ENCODE measurements at places on chromosomes 3 and 15.

DNA sequence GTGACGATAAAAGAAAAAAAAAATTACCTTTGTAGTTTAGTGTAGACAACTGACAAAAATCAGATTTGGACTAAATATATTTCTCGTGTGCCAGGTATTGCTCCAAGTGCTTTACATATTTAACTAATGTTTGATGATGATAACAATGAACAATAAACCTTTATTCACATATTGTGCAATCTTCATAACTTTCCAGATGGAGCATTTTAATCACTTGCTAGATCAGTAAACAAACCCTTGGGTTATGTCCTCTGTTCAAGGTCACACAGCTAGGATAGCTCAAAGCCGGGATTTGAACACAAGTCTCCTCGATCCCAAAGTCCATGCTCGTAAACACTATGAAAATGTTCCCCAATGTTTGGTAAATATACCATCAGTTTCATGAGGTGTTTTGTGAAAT is 14.5 kb downstream of the NCEH1 start:
- DNase-seq: no peak

DNA sequence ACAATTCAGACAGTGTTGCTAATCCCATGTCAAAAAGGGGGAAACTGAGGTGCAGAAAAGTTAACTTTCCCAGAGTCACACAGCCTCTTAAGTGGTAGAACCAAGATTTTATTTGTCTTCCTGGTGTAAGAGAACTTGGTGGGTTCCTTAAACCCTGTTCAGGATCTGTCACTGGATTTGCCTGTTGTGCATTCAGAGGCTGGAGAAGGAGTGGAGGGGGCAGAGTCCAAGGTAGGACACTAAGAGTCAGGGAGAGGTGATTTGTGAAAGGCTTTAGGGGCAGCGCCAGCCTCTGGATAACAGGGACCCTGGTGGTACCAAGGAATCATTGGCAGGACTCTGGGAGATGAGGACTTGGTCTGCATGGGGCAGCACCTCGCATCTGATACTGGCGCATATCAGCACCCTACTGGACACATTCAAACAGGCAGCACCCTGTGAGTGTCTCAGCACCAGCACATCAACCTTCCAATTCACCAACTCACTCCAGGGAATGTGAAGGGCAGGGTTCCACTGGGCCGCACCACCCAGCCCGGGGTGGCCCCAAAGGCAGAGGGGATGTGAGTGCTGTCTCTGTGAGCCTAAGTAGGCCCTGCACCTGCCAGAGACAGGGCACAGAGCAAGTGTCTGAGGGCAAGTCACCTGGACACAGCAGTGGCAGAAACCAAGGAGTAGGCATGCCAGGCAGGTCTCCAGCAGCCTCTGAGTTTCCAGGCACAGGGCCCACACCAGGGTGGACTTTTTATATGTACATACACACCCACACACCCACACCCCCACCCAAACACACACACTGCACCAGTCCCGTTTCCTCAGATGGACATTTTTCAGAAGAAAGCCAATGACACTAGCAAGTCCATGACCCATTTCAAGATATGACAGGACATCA is 71.6 kb downstream of the LIPC start:
- DNase-seq: no peak

DNA sequence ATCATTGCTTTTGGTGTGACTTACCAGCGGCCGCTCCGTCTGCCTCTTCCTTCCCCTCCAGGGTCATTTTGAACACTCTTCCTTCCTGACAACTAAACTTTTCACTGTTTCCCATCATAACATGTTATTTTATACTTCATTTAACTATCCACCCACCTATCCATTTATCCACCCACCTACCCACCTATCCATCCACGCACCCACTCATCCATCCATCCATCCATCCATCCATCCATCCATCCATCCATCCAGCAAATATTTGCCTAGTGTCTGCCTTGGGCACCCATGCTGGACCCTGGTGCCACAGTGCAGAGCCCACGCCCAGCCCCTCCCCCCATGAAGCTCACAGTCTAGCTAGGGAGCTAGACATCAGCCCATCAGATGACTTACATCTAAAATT is 254.9 kb downstream of the TLE3 start:
- DNase-seq: no peak

DNA sequence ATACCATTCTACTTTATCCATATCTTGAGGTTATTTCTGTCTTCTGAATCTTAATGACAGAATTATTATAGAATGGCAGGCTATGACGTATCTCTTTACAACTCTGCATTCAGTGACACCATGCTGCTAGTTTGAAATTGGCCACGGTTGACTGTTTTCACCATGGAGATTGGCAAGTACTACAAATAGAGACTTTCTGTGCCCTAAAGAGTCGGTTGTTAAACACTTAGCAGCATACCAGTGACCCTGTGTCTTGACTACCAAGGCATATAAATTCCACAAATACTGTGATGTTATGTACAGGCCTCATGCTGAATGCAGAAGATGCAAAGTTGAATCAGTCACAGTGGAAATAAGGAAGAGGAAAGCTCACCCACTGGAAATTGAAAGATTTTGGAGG is 67.0 kb upstream of the CADPS start:
- no peak for DNase-seq

DNA sequence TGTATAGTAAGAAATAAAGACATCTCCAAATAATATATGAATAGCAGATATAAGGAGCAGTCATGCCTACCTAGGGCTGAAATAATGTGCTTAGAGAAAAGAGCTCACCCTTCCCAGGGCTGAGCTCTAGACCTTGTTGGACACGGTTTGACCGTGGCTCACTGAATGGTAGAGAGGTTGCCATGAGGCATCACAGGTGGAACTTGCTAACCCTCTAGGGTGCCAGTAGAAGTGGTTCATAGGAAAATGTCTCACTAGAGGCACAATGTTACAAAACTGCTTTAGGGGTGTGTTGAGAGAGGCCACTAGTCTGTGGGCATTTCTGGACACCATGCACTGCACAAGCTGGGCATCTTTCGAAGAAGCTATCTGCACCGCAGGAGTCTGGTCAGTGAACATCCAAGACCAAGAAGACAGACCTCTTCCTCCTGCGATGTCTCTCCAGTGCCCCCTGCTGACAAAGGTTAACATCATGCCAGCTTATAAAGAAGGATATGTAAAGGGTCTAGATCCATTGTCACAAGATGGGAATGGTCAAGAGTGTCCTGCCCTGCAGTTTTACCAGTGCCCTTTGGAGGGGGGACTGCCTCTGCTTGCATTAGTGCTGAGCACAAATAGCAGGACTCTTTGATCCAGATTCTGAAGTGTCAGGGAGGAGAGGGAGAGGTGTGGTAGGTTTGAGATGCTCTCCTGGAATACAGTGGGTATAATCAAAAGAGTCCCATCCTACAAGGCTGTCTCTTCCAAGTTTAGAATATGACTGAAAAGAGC is 266.8 kb downstream of the ZNF385D start:
- no peak for DNase-seq

GRCh38 chr3:63576846-63577245 is 75.6 kb upstream of the SNTN start:
- no peak for DNase-seq
